ENCODE measurements at places on chromosomes 2 and 18. TPM values are rescaled to one million over a fixed set of nuclear protein-coding genes. Genes with fewer than 3 reads are reported as not detected.
A peak's percentile ranks its signal among the peaks of the same experiment; 100 is the strongest.

MALL gene
- total RNA-seq = not detected

DNA sequence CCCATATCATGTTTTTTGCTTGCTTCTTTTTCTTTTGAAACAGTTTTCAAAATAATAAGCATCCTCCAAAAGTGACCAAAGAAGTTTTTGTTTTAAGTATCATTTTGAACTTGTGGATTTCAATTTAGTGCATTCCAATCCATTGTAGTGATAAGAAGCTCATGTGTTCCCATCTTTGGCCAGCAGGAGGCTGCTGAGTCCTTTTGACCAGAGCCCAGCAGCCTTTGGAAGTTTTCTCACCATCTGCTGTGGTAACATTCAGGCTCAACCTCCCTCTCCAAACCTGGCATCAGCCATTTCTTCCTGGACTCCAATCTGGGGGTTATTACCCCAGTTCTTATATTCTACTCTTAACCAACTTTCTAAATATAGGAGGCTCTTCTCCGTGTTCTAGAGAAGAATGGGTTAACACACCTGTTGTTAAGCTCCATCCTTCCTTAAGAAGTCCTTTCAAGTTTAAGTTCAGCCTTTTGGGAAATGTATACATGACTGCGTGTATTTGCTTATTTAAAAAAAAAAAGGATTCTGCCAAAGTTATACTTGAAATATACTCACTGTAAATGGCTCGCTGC lies 39.0 kb upstream of the MAL start:
- peak; percentile 59 for DNase-seq

GRCh38 chr2:152427902-152428301 lies 92.9 kb downstream of the FMNL2 start:
- DNase-seq = no peak

GRCh38 chr2:40039549-40039948 lies 260.5 kb upstream of the THUMPD2 start:
- DNase-seq = no peak

KHK gene
- 8.8 TPM for total RNA-seq

DNA sequence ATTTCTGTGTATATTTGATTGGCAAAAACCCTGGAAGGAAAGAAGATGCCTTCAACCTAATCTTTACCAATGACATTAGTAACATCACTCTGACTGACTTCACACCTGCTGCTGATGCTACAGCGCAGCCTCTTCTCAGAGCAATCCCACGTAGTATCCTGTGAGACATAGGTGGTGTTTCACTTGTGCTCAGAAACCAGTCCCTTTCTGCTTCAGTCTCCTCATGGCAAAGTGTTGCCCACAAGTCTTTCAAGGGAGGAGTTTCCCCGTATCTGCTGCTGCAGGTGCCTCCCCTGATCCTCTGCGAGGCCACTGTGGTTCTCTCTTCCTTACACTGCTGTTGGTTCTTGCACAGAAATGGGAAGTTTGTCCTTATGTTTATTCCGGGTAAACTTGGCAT lies 433.2 kb upstream of the TNP1 start:
- no peak for DNase-seq

DNA sequence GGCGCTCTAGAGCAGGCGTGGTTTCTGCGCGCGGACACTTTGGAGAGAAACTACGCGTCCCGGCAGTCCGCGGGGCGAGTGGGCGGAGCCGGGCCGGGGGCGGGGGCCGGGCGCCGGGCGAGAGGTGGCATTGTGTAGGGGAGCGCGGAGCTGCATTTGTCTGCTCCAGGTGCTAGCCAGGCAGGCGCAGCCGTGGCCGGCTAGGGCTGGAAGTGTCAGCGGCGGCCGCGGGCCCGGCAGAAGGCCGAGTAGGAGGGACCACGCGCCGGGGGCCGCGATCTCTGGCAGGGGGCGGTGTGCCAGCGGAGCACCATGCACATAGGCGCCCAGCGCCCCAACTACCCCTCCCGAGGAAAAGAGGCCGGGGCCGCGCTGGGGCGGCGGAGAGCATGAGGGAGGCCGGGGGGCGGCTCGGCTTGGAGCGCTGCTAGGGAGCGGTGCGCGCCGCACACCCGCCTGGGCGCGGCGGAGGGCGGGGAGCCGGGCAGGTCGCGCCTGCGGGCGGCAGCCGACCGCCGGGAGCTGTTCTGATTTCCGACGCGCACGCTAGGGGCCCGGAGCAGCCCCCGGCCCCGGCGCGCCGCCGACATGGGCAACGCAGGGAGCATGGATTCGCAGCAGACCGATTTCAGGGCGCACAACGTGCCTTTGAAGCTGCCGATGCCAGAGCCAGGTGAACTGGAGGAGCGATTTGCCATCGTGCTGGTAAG lies at the start of gene FMNL2:
FMNL2 (plus strand) TSS at position 159 of the 710 bp plus-strand sequence.
- peak; percentile 59 for DNase-seq

NIFK gene
- 58.4 TPM for total RNA-seq

- no peak for DNase-seq
Measured at GRCh38 chr2:20635113-20635510, 15.8 kb downstream of the HS1BP3 start.

DNA sequence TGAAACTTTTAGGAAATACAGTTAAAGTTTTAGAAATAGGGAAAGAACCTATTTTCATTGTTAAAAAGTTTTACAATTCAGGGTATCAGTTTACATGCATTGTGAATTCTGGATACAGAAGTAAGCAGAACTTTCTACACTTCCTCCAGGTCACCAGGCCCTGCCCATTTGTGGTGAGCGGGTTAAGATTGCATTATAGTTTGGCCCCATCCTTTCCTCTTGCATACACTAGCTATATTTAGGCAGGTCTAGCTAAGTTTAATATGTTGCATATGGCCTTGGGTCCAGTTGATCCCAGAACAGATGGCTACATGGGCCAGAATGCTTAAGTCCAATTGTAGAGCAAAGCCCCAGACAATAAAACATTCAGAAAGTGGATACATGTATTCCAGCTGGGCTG lies 4.8 kb downstream of the VWA3B start:
- DNase-seq = no peak

RUFY4 gene
- 5.1 TPM for total RNA-seq

- no peak for DNase-seq
Measured at GRCh38 chr2:220949466-220949865, 622.6 kb downstream of the EPHA4 start.
